ENCODE measurements at places on chromosomes 13 and 19. TPM values are rescaled to one million over a fixed set of nuclear protein-coding genes. Genes with fewer than 3 reads are reported as not detected.

GDF15 gene
- total RNA-seq, result 15.2 TPM

PRODH2 gene
- total RNA-seq, result 0.13 TPM

CERS1 gene
- total RNA-seq, result 5.6 TPM

CAMSAP3 gene
- 6.1 TPM for total RNA-seq

KLK2 gene
- not detected for total RNA-seq

IL12RB1 gene
- not detected for total RNA-seq

NLRP9 gene
- not detected for total RNA-seq

VSTM2B gene
- 0.09 TPM for total RNA-seq

BRSK1 gene
- total RNA-seq, result 3.1 TPM

TEX101 gene
- total RNA-seq, result not detected

CRB3 gene
- total RNA-seq, result 3.5 TPM

PDX1 gene
- total RNA-seq, result 0.11 TPM

RNF113B gene
- not detected for total RNA-seq
